Activated CD4-positive, alpha-beta T cell treated with anti-CD3 and anti-CD28 coated beads, Interleukin-2, amount 50 U/mL, for 48 hours (primary cell): ENCODE measurements at places on chromosomes 6 and 20.

DNA sequence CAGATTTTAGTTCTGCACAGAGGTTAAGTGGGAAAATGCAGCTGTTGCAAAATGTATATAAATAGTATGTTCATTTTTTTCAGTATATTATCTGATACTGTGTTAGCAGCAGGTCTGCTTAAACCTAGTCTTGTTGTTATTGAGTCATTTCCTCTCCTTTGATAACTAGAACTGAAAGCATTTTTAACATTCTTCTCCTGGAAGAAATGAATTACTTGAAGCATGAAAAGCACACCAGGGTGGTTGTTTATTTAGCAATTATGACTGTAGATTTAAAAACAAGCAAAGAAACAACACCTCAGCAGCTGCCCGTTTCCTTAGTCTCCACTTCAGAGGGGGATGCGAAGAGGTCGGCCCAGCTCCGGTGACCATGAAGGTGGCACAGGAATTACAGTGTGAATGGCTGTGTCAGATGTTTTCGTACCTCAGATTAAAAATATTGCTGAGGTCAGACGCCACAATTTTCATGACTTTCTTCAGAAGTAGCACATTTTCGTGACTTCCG is 53.5 kb downstream of the GOPC start:
- no peak for DNase-seq

GRCh38 chr20:41150664-41151063 is 13.3 kb downstream of the PLCG1 start:
- no peak for DNase-seq

GRCh38 chr20:12358006-12358654 is 440.4 kb downstream of the BTBD3 start:
- DNase-seq, result no peak

- no peak for DNase-seq
Measured at GRCh38 chr6:1135726-1136414, 176.0 kb upstream of the FOXQ1 start.

DNA sequence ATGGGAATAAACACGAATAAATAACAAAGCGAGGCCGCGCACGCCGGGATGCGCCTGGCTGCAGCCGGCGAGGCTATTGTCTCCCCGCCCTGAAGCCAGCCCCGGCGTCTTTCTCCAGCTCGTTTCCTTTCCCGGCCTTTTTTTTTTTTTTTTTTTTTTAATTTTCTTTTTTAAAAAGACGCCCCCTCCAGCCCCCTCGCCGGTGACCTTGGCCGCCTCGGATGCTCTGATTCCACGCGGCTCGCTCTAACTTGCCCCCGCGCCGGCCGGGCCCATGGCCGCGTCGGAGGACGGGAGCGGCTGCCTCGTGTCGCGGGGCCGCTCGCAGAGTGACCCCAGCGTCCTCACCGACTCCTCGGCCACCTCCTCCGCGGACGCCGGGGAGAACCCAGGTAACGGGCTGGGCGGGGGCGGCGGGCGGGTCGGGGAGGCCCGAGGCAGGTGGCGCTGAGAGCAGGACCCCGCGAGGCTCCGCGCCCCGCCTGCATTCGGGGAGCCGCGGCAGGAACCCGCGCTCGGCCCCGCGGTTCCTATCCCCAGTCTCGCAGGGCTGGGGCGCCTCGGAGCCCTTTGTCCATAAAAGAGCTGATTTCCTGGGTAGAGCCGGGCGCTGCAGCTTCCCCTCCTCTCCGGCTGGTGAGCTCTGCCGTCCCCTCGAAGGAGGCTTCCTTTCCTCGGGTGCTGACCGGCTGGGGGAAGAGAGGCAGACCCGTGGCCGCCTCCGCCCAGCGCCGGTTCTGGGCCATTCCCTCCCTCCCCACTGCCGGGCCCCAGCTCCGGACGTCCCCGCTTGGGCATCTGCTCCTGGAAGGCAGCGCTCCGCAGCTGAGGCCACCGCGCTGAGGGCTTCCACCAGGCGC is 631 bp downstream of the PHACTR3 start:
- no peak for DNase-seq

DNA sequence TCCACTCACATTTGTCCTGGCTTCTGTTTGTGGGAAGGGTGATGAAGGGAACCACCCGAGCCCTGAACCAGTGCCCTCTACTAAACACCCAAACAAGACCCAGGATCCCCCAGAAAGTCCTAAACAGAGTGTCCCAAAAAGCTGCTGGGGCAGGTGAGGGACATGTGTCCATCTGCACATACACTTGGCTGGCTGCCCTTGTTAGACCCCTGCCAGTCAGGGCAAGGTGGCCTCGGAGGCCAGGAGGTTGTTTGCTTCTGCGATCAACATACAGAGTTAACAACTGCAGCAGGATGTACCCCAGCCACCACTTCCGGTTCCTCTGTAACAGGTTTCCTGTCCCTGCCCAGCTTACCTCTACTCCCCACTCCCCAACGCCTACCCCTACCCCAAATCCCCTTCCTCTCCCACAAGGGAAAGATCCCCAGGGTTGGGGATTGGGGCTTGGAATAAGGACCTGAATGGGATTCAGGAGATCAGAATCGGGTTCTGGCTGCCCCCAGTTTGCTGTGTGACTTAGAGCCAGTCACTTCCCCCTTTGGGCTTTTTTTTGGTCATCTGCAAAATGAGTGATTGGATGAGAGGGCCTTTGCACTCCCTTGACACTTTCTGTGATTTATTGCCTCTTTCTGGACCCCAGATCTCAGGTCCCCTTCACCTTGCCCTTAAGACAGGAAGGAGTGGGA is 13.9 kb downstream of the DEF6 start:
- peak; percentile 51 for DNase-seq

- no peak for DNase-seq
Measured at GRCh38 chr6:87293526-87293925, 28.9 kb upstream of the SMIM8 start.

DNA sequence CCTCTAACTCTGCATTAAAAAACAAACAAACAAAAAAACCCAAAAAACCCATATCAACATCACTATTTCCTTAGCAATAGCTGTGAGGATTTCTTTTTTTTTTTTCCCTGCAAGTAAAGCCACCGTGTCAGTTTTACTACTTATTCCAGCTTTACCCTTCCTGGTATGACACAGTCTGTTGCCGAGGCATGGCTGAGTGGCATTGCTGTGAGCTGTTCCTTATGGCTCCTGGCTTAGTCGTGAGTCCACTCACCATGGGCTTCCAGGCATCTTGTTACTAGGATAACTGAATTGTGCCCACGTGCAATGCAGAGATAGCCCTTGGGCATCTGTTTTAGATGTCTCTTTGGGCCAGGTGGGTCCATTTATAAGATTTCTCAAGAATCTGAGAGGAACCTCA is 84.8 kb downstream of the LRRC1 start:
- DNase-seq, result no peak

DNA sequence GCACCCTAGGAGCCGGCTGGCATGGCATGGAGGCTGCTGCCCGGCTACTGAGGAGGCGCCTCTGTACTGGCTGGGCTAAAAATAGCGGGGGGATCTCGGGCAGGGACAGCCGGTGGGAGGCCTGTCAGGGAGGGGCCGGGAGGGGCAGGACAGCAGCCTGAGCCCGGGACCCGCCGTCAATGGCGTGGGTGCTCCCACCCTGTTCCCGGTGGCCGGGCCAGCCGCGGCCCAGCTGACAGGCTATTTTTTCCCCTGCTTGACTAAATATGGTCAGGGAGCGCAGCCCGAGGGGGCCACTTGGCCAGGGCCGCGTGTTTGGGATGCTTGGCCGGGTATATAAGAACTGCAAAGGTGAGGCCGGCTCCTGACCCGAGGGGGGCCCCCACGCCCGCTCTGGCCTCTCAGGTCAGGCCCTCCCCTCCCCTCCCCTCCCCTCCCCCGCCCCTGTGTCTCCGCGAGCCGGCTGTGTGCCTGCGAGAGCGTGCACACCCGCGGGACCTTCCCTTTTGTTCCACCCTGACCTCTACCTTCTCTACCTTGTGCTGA is 74.4 kb upstream of the GATA5 start:
- no peak for DNase-seq

GRCh38 chr6:70884074-70884983 is 72.5 kb downstream of the B3GAT2 start:
- peak; percentile 40 for DNase-seq

DNA sequence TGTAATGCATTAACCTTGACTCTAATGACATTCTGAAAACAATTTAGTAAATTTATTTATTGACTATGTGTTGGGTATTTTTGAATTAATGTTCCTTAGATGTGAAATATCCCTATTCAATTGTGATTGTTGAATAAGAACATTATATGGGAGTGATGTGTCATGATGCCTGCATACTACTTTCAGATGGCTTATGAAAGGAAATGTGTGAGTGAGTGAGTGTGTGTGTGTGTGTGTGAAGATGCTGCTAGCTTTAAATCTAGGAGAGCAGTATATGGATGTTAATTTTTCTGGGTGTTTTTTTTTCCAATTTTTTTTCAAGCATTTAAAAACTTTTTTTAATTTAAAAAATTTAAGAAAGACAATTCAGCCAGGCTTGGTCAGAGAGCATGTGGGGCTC is 32.5 kb upstream of the NT5E start:
- no peak for DNase-seq

DNA sequence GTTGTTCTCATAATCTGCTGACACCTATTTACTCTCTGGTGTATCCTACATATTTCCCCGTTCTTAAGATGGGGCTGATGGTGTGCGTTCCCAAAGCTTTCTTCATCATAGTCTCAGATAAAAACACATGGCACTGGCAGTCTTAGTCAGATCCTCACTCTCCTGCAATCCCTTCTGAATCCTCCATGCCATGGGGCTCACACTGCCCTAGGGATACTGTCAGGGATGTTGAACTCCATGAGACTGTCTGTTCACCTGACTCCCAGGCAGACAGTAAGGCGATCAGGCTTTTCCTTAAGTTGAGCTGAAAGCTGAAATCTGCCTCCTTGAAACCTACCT is 76.0 kb downstream of the SLX4IP start:
- no peak for DNase-seq

DNA sequence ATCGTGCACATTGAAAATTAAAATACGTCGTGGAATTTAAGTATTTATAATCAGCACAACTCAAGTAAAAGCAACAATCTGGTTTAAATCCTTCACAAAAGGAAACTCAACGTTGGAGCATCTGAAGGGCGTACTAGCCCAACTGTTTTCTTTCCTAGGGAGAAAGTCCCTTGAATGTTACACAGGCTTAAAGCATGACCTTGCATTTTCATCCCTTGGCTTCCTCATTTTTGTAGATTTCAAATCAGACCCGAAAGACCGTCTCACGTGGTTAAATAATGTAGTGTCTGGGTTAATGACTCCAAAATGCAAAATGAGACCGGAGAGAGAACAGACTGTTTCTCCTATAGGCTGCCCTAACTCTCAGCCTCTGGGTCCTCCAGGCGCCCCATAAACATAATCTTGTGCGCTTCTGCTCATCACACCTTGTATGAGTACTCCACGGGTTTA is 249.2 kb upstream of the RREB1 start:
- DNase-seq, result no peak

GRCh38 chr6:44338228-44339122 is 4.0 kb upstream of the SPATS1 start:
- peak; percentile 70 for DNase-seq

DNA sequence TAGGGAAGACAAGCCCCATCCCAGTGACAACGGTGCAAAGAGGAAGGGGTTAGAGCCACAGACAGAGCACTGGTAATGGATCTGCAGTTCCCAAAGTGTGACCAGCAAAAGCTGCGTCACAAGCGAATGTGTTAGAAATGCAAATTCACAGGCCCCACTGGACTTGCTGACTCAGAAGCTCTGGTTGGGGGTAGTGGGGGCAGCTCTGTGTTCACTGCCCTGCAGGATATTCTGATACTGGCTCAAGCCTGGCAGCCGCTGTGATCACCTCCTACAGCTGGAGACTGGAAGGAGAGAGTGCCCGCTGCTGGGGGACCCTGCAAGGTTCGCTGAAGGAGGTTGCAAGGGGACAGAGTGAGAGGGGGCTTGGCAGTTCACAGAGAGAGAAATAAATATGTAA is 179.7 kb upstream of the CDH4 start:
- no peak for DNase-seq

DNA sequence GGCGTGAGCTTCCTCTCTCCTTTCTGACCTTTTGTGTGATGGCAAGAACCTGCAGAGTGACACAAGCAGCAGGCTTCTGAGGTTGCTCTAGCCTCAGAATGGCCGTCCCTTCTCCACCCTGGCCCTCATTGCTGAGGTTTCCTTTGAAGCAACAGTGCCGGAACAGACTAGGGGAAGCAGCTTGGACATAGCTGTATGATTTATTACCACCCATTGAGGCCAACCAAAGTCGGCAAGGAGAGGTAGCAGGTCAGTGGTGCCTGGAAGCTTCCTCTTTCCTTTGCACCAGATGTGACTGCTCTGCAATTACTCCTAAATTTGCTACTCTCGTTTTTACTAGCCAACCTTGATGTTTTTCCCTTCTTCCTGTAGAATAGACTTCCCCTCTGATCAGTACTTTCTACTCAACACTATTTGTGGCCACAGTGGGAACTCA is 31.4 kb downstream of the PTPN1 start:
- DNase-seq, result no peak

DNA sequence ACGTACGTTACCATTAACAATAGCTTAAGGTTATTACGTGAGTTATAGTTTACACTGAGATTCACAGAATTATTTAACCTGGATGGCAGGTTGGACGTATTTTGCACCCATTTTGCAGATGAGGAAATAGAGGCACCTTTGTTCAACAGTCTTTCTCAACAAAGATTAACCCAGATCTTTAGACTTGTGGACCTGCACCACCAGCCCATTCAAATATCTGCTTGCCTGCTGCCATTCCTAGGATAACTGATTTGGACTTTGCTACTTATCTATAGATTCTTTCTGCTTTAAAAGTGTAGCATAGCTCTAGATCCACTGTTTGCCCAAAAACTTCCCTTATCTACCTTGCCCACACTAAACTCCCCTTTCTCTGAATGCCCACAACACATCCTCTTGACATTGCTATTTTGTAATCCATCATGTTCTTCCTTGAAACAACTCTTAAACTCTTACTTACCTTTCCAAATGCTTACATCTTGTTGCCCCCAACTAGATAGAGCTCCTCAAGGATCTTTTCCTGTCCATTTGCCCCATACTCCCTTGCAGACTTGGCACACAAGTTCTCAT is 56.4 kb upstream of the TNFAIP3 start:
- no peak for DNase-seq

GRCh38 chr6:2581011-2581410 is 169.7 kb downstream of the MYLK4 start:
- no peak for DNase-seq

- no peak for DNase-seq
Measured at GRCh38 chr6:1729133-1729749, 119.5 kb downstream of the FOXC1 start.

DNA sequence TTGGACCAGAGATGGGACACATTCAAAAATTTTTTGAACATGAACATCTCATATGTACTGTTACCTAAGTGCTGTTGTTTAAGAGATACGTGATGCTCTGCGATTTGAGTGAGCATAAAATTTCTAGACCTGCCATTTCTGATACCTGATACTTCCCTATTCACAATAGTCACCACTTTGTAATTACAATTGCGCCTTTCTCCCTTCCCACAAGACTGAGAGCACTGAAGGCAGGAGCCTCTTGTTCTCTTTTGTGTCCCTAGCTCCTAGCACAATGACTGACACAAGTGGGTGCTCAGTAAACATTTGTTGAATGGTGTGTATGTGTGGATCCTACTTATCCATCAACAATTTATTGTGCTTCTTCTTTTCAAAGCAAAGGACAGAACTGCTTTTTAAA is 92.8 kb upstream of the TMEM30A start:
- no peak for DNase-seq

GRCh38 chr6:132198896-132199295 is 202.4 kb downstream of the MOXD1 start:
- no peak for DNase-seq

- DNase-seq, result no peak
Measured at GRCh38 chr6:25602674-25602982, 49.4 kb upstream of the SCGN start.
